ENCODE measurements at places on chromosomes 12 and 14.

DNA sequence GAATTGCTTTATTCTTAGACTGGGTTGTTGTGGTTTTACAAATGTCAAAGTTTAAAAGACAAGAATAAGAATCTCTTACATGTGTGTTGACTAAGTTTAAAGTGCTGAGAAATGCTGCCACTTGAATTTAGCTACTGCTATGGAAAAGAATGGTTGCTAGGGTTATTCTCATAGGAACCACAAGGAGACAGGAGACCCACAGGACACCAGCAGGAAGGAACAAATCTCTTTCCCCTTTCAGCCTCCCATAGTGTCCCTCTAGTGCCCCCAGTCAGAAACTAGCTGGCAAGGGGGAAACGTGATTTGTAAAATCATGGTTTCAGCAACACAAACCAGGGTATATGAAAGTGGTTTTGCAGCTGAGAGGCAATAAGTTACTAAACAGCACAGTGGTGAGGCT, 102.7 kb downstream of the ST8SIA1 start:
- DNase-seq, result no peak

GRCh38 chr12:106000382-106001104, 138.2 kb downstream of the NUAK1 start:
- DNase-seq, result no peak

DNA sequence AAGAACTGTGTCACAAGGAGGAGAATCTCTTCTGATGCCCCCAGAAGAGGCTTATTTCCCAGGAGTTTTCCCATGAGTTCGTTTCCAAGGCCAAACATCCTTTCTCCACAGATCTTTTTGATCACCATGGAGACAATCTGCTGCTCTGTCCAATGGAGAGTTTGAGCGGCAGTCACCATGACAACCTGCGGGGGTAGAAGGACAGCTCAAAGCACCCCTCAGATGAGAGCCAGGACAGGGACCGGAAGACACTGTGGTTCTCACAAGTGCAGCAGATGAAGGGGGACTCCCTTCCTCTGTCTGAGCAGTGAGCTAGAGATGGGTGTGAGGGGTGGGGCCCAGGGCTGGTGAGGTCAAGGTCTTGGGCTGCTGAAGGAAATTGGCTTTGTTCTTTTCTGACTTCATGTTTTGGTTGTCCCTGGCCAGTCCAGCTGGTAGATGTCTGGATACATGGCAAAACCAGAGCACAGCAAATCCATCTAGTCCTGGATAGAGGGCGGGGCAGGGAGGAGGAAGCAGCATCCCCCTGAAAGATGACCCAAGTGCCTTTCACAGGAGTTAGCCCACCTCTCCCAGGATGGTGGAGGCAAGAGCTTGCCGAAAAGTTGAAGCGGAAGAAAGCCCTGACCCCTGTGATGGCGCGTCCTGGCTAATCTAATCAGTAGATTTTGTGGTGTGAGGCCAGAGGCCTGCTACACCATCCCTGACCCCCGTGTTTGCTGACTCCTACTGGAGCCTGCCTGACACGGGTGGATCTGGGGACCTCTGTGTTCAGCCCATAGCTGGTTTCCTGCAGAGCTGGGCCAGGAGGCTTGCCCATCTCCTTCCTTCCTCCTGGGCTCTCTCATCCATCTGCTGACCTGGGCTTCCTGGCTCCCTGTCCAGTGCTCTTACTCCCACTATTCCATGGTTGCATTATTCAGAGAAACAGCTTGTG, 24.4 kb downstream of the DHRS2 start:
- DNase-seq, result no peak

- no peak for DNase-seq
Observed at GRCh38 chr12:118590406-118591150, 214.2 kb downstream of the SUDS3 start.

GRCh38 chr12:8590842-8591545, 21.7 kb downstream of the AICDA start:
- DNase-seq, result no peak

DNA sequence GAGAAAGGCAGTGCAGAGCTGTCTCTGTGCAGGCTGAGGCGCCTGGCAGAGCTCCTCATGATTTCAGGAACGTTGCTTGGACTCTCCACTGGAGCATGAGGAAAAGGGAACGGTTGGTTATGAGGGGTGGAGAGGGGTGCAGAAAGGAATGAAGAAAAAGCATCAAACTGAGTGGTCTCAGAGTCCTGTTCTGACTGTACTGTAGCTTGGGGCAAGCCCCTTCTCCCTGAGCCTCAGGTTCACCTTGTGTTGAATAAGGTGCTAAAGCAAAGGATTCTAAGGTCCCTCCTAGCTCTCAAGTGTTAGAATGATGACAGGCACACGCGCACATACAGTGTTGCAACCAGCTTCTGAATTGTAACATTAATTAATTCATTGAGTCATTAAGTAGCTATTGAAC, 125.2 kb upstream of the PARP11 start:
- DNase-seq, result no peak

DNA sequence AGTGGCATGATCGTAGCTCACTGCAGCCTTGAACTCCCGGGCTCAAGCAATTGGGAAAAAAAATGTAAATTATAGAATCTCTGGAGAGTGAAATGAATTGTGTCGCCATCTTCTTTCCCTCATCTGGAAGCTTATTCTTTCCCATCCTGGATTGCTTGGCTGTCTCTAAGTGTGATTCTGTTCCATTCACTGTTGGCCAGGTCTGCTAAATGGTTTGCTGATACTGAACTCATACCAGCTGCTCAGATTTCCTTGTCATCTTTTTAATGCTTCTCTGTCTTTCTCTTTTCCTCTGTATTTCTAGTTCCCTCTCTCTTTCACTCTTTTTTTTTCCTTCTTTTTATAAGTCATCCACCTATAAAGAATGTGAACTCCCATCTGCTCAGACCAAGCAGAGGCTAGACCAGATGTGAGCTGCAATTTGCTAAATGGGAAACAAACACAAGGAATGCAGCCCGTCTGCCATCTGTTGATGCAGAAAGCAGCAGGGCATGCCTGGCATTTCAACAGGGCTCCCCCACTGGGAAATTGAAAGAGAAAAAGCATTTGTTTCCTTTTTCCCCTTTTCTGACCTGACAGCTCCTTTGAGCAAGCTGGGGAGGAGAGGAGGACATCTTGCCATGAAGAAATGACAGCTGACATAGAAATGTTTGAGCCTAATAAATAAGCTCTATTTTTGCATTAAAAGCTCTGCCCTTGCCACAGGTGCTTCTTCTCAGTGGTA, 1823.6 kb upstream of the FLRT2 start:
- DNase-seq, result no peak

DNA sequence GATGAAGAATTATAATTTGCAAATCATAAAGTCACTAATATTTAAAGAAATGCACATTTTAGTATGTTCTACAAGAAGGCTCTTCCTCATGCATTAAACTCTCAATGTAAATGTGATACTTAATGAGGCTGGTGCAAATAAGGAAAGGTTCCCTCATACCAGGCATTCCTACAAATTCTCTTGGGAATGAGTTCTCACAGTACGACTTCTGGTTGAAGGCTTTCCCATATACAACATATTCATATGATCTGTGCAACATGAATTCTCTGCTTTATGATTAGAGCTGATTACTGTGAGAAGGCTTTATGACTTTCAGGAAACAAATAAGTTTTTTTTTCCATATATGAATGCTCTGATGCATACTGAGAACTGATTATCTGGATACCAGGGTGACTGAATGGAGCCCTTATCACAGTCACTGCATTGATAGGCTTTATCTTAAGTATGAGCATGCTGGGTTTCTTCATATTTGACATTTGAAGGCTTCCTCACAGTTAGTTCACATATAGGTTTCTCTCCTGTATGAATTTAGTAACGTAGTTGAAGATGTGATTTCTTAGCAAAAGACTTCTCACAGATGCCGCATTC, 293.9 kb downstream of the RAD51B start:
- DNase-seq, result no peak

- DNase-seq, result no peak
Observed at GRCh38 chr12:128055567-128055966, 211.4 kb upstream of the TMEM132C start.

DNA sequence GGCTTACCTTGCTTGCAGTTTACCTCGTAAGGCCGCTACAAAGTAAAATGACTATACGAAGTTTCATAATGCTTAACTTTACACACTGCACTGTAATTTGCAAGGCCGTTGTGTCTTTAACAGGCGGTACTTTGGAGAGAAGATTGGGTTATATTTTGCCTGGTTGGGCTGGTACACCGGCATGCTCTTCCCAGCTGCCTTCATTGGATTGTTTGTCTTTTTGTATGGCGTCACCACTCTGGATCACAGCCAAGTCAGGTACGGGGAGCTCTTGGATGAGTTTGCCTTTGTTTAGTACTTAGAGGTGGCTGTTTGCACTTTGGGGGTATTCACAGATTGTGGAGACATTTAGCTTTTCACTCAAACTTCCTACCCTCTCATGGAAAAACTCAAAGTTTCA, 167.8 kb downstream of the SLC5A8 start:
- DNase-seq, result peak; percentile 24

DNA sequence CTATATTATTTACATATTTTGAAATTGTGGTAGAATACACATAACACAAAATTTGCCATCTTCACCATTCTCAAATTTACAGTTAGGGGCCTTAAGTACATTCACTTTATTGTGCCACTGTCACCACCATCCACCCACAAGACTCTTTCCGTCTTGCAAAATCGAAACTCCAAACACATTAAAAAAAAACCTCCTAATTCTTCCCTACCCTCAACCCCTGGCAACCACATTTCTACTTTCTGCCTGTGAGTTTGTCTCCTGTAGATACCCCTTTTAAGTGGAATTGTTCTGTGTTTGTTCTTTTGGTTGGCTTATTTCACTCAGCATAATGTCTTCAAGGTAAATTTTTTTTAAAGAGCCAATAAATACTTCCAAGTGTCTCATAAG, 31.6 kb upstream of the AMIGO2 start:
- no peak for DNase-seq

- DNase-seq, result no peak
Observed at GRCh38 chr14:104248203-104249055, 110.0 kb downstream of the KIF26A start.

- no peak for DNase-seq
Observed at GRCh38 chr12:2686280-2686646, 108.5 kb upstream of the FKBP4 start.

- no peak for DNase-seq
Observed at GRCh38 chr14:88384718-88385117, 739 bp upstream of the SPATA7 start.

DNA sequence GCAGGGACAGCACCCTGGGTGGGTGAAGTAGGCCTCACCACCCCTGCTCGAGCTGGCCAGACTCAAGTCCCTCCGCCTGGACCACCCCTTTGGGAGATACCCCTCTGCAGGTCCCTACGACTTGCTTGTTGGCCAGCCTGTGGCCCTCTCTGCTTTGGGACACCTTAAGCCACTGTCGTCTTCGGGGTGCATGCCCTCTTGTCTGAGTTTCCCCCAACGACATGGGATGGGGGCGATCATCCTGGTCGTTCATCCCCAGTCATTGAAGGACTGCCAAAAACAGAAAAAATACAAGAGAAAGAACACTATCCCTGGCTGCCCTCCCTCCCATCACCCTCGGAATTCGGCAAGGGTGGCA, 151.1 kb downstream of the DPF3 start:
- DNase-seq, result no peak

DNA sequence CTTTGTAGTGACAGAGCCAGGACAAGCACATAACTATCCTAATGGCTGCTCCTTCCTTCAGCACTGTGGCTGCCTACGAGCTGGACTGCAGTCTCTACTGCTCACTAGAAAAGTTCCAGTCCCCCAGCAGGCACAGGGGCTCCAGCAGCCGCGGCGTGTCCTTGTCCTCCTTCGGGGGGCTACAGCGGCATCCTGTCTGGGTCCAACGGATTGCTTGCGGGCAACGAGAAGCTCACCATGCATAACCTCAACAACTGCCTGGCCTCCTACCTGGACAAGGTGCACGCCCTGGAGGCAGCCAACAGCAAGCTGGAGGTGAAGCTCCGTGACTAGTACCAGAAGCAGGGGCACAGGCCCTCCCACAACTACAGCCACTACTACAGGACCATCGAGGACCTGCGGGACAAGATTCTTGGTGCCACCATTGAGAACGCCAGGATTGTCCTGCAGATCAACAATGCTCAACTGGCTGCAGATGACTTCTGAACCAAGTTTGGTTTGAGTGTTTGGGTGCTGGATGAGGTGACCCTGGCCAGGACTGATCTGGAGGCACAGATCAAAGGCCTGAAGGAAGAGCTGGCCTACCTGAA, 169.4 kb downstream of the NDUFA12 start:
- DNase-seq, result no peak

DNA sequence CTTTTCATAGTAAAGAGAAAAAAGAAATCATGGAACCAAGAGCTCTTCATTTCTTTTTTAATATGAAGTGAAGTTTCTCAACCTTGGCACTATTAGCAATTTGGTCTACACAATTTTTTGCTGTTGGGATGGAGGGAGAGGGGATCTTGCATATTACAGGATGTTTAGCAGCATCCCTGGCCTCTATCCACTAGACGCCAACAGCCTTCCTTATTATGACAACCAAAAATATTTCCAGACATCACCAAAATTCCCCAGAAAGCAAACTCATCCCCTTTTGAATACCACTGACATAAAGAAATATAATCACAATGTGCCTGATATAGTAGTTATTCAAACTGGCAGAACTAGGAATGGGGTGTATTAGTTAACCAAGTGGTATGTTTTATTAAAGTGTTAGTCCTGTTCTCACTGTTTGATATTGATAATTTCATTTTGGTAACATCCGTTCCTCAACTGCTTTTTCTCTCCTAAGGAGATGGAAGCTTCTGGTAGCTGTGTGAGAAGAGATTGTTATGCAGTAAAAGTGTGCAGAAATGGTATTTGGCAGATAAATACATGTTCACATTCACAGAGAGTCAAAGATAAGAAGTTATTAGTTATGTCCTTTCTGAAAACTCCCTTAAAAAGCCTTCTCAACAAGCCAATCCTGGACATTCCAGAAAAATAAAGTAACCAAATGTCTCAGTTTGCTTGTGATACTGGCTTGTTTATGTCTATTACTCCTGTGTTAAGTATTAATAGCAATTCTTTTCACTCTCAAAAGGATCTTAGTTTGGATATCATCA, 699.9 kb downstream of the C12orf50 start:
- no peak for DNase-seq

DNA sequence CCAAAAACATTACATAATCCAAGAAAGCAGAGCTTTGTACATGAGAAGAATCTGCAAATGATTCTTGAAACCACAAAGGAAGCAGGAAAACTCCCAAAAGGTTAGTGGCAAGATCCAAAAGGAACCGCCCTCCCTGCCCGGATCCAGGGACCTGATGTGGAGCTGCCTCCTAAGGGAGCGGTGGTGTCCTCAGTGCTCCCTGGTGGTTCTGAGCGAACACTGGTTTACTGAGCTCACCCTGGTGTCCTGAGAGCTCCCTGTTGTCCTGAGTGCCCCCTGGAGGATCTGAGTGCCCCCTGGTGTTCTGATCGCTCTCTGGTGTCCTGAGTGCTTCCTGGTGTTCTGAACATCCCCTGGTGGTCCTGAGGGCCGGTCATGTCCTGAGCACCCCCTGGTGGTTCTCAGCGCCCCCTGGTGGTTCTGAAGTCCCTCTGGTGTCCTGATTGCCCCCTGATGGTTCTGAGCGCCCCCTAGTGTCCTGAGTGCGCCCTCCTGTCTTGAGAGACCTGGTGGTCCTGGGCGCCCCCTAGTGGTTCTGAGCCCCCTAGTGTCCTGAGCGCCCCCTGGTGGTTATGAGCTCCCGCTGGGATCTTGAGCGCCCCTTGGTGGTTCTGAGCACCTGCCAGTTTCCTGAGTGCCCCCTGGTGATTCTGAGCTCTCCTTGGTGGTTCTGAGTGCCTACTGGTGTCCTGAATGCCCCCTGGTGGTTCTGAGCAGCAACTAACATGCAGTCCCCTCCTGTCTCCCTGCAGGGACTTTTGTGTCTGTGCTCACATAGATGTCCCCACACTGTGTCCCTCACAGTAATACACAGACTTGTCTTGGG, 891.1 kb downstream of the TMEM121 start:
- DNase-seq, result no peak
